NCI-H1694 (cell line): ENCODE measurements at places on chromosomes 11 and 22.

- no peak for DNase-seq
Observed at GRCh38 chr11:60739114-60739513, 14.6 kb downstream of the MS4A18 start.

GRCh38 chr22:38247713-38248112 lies 25.1 kb downstream of the TMEM184B start:
- no peak for DNase-seq

DNA sequence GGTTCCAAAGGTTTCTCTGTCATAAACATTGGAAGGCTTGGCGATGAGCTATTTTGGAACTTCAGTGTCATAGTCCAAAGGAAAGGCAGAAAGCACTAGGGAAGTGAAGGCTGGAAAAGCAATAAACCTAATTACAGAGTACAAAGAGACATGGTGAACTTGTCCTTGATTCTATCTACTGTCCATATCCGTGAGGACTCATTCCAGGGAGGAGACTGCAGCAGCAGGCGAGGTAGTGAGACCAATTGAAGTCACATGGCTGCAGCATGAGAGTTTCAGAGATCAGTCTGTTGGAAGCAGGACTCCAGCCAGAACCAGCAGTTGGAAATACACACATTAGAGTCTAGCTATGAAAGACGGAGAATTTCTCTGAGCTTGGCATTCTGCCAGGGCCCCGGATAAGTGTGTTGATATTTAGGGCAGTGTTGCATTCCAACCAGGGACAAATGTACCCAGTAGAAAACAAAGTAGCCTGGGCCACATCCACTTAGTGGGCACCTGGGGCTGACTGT lies 54.1 kb upstream of the ARHGAP42 start:
- DNase-seq = peak; percentile 16

DNA sequence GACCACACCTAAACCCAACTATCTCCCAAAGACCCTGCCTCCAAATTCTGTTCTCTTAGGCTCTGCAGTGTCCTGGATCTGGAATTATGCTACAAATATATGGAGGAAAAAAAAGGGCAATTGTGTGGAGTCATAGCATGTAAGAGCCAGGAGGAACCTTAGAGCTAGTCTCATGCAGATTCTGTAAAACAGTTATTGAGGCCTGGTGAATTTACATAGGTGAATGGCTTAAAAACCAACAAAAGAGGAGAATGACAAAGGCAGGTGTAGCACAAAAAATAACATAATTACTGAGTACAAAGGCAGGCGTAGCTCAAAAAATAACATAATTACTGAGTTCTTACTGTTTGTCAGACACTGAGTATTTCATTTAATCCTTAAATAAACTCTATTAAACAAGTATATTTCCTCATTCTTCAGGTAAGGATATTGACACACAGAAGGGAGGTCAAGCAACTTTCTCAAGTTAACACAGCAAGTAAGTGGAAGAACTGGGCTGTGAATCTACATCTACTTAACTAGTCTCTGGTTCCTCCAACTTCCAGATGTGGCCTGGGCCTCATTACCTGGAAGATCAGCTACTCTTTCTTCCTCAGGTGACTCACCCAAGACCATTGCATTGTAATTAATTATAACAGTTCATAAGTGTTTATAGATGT lies 938.9 kb upstream of the TENM4 start:
- DNase-seq = no peak

DNA sequence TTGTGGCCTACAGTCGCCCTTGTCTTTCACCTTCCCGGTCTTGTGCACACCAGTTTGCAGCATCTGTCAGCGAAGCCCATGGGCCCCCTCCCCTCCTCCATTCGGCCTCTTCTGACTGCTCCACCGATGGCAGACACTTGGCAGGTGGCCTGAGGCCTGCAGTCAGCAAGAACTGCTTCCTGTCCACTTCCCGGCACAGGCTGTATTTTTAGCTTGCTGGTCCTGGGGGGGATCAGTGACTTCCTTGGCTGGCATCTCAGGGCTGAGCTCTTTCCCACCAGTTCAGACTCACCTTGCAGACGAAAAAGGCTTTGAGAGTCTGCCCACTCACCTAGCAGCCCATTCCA lies 106.4 kb downstream of the SYN3 start:
- no peak for DNase-seq

GRCh38 chr11:2301631-2302305 lies at the start of the genes C11orf21 and TSPAN32:
C11orf21 (minus strand) TSS chr11:2301918; CDS start chr11:2301808, 110 bp downstream.
TSPAN32 (plus strand) TSS chr11:2302013; CDS start chr11:2302150, 137 bp downstream.
- DNase-seq = no peak

DNA sequence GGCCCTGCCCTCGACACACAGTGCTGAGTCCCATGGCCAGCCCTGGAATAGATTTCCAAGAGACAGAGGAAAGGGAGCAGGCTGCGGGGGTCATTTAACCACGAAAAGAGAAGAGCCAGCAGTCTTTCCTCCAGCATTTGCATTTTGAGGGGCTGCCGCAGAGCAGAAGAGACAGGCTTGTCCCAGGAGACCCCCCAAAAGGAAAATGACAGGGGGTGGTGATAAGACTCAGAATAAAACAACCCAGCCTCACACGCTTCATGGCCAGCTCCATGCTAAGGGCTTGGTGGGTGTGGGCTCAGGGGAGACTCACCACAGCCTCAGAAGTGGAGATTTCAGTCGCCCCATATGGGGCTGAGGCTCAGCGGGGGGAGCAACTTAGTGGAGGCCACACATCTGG lies 16.9 kb downstream of the TRIOBP start:
- DNase-seq = no peak

GRCh38 chr11:79668575-79668974 lies 227.7 kb upstream of the TENM4 start:
- DNase-seq = no peak

GRCh38 chr11:127395034-127395433 lies 394.5 kb upstream of the KIRREL3 start:
- no peak for DNase-seq

GRCh38 chr22:39279170-39279850 lies 34.5 kb upstream of the PDGFB start:
- no peak for DNase-seq

DNA sequence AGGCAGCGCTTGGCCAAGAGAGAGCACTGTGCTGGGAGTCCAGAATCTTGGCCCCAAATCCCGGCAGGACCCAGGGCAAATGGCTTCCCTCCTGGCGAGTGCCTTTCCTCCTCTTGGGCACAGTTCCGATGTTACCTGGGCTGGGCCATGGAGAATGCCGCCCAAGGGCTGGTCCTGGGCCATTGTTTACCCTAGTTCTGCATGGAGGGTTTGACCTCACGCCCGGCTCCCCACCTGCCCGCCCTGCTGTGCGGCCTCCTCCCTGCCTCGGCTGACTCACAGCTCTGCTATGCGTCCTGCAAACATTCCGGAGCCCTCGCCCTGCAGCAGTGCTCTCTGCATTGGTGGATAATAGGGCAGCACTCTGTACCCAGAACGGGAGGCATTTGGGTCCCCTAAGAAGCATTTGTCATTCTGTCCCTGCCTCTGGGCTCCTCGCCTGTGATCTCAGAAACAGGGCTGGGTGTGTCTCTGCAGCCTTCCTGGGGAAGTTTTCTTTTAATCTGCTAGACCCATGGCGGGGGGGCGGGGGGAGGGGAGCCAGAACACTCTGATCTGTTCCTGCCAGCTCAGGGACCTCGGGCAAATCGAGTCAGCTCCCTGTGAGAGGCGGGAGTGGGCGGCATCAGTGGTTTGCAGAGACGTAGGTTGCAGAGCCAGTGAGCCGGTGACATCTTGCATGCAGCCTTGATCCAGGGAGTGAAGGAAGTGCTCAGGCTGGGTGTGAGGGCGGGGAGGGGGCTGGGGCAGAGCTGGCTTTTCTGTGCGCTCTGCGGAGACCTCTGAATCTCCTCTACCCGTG lies 32.9 kb upstream of the SMIM38 start:
- no peak for DNase-seq

- DNase-seq = no peak
Observed at GRCh38 chr11:86202013-86202336, 42.6 kb upstream of the EED start.

GRCh38 chr11:45662665-45663485 lies 2.5 kb downstream of the CHST1 start:
- peak; percentile 25 for DNase-seq

DNA sequence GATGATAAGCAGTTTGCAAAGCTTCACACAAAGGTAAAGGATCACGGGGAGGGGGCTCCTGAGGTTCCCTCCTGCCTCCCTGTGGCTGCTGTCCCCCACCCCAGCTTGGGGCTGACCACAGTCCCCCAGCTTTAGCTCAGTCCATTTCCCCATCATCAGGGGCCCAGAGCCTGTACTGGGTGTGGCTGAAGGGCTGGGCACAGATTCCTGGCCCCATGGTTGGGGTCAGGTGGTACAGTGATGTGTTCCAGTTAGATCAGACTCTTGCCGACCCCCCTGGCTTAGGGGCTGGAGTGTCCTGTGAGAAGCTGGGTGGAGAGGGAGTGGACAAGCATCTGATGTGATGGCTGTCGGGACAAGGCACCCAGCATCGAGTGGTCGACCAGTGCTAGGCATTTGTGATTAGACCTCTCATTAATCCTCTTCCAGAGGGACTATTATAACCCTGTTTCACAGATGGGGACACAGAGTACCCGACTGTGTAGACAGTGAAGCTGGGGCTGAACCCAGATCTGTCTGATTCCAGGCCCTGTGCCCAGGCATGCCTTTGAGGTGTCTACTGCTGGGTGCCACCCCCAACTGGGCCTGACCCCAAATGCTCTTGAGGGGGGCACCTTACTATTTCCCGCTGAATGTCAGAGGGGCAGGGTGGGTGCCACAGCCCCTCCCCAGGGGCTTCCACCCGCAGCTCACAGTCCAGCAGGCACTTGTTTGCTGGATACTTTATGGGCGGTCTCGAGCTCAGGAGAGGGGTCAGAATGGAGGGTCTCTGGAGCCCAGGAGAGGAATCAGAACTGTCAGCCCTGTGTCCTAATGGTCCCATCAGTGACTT lies 4.3 kb downstream of the SHANK3 start:
- no peak for DNase-seq

- DNase-seq = no peak
Observed at GRCh38 chr11:113549611-113550578, 74.7 kb upstream of the DRD2 start.

DNA sequence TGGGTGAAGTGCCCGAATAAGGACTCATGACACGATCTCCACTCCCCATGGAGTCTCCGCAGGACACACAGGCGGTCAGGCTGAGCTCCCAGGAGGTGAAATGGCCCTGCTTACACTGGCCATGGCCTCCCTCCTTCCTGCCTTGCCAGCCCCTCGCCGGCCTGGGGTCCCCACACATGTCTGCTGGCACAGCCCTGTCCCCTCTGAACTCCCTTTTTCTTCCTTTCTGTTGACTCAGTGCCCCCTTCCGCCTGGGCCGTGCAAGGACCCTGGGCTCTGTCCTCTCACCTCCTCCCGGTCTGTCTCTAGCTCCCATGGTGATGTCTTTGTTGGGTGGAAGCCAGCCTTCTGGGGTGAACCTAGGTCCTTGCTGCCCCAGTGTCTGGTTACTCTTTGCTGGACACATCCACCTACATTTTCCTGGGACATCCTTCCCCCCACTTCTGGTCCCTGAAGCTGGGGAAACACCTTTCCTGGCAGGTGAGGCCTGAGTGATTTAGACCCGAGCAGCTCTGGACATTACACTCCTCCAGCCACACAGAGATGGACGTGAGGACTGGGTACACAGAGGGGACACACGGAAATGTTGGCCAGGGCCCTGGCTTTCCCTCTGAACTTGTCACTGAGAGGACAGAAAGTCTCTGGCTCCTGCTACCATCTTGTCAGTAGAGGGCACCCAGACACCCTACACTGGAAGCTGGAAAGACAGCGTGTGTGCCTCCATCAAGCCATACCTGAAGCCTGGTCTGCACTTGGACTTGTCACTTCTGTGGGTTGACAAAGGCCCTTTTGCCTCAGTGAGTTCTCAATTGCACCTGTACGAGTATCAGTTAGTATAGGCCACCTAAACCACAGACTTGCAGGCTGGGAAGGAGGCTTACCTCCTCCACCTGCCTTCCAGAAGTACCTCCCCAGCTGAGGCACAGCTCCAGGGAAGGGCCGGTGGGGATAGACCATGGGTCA lies 864.3 kb downstream of the TBC1D22A start:
- peak; percentile 35 for DNase-seq

DNA sequence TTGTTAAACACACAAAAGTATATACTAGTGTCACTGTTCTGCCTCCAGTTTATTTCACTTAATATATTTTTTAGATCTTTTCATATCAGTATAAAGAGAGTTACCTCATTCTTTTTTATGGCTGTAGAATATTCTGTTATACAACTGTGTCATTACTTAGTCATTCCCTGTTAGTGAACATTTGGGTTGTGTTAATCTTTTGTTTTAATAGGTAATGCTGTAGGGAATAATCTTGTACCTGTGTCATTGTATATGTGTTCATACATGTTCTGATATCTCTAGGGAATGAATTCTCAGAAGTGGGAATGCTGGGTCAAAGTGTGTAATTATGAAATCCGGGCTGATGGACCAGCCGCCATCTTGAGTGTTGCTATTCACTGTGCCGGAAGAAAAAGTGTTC lies 71.4 kb downstream of the SWAP70 start:
- no peak for DNase-seq

DNA sequence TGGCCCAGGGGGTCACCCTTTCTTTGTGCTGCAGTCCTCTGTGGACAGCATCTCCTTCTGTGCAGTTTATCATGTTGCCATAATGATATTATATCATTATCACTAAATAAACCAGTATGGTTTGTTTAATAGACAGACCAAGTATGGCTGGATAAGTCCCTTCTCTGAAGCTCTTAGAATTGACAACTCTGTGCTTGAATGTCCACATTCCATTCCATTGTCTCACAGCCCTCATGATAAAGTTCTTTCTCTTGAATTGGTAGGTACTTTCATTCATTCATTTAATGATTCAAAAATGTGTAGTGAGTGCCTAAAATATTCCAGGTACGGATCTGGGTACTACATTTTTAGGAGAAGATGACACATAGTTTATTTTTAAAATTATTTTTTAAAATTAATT lies 7.8 kb downstream of the RPS6KA4 start:
- no peak for DNase-seq

- DNase-seq = no peak
Observed at GRCh38 chr11:128624269-128625175, 37.2 kb upstream of the ETS1 start.

DNA sequence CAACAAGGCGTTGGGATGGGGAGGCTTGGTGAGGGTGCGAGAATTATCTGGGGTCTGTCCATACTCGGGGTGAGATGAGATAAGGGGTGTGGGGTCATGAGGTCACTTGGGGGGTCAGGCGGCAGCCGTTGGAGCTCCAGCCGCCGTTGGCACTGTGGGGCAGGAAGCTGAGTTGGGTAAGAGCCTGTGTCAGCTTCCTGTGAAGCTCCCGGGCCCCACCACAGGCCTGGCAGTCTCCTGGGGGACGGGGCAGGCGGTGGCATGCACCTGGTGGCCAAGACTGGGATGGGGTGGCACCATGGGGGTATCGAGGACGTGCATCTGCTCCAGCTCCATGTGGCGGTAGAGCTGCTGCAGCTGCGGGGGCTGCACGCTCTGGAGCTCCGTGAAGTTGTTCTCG lies 7.1 kb upstream of the MYBPC3 start:
- no peak for DNase-seq

- DNase-seq = peak; percentile 96
Observed at GRCh38 chr11:44989831-44990566, 39.3 kb upstream of the TP53I11 start.
